ENCODE measurements at places on chromosomes 13 and 19. TPM values are rescaled to one million over a fixed set of nuclear protein-coding genes. Genes with fewer than 3 reads are reported as not detected.

DNA sequence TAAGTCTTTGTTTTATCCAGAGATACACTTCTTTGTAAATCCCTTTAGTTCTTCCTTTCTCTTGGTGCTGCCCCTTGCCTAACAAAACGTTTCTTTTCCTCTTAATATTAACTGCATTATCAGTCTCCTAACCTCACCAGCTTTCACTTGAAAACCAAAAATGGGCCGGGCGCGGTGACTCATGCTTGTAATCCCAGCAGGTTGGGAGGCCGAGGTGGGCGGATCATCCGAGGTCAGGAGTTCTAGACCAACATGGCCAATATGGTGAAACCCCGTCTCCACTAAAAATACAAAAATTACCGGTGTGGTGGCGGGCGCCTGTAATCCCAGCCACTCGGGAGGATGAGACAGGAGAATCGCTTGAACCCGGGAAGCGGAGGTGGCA lies 329.8 kb upstream of the MIR17HG start:
- DNase-seq = no peak

GRCh38 chr13:39789451-39789850 lies 134.0 kb downstream of the COG6 start:
- DNase-seq = no peak

Gene SLAIN1
- not detected for total RNA-seq

Gene CAPN12
- total RNA-seq = not detected

DNA sequence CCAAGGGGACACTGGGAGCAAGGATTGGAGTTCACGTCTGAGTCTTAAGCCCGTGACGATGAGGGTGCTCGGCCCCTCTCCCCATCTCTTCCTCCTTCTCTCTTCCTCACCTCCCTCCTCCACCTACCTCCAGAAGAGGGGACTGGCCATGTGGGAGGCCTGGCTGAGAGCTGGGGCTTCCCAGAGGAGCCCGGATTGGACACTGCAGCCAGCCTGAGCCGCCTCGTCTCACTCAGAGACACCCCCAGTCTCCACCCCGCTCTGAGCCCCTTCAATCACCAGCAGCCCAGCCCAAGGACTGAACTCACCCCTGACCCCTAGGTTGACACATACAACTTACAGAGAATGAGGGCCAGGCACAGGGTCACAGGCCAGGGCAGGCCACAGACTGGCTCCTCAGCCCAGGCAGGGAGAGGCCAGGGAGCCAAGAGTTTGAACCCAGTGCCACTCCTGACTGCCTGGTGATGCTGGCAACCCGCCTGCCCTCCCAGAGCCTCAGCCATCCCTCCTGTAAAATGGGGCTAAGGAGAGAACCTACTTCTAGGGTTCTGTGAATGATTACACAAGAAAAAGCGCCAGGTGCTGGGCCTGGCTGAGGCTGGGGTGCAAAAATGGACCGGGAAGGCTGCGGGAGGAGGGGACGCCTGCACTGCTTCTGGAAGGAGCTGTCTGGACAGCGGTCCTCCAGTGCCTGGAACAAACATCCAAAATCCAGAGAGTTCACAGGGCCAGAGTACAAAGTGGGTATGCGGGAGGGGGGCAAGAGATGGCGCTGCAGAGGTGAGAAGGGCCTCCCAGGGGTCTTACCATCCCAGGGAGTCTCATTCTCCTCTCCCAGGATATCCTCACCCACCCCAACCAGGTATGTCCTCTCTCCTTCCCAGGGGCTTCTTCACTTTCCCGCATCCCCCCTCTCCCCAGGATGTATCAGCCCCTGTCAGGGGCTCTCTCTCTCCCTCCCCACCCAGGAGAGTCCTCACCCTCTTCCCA lies 1.1 kb downstream of the CD79A start:
- DNase-seq = no peak

DNA sequence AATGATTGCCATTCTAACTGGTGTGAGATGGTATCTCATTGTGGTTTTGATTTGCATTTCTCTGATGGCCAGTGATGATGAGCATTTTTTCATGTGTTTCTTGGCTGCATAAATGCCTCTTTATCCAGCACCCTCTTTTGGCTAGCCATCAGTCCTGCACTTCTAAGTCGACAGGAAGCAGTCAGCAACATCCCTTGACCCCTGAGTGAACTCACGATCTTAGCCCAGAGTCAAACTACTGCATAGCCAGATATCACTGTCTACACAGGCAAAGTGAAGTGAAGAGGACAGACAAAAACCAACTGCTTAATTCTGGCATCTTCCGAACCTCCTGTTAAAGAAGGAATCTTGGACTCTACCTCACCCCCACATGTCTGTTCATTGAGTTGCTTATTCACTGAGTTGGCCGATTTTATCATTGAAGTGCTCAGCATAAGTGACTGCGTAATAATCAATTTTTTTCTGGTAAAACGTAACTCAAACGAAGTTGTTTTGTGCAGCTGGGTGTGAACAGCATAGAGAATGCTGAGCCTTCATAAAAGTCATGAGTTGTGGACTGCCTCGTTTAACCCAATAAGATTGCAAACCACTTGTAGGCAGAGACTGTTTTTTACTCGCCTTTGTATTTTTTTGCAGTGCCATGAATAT lies 304.2 kb downstream of the COG6 start:
- DNase-seq = no peak

Gene CLASRP
- total RNA-seq = 51.8 TPM

DNA sequence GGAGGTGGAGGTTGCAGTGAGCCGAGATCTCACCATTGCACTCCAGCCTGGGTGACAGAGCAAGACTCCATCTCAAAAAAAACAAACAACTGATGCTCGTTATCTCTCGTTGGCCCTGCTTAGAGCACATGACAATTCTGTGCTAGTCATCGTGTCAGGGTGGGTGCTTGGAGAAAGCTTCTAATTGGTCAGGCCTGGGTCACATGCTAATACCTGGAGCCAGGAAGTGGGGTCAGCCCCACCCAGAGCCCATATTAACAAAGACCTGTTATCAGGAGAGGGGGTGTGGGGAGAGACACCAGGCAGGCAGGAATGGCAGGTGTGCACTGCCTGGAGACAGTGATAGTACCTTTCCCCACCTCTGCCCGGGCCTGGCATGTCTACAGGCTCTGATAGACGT lies 84.9 kb downstream of the DPF1 start:
- DNase-seq = no peak

GRCh38 chr13:35716729-35717128 lies 240.2 kb upstream of the MAB21L1 start:
- DNase-seq = no peak

GRCh38 chr19:18208098-18208951 lies 4.5 kb upstream of the RAB3A start:
- DNase-seq = no peak

DNA sequence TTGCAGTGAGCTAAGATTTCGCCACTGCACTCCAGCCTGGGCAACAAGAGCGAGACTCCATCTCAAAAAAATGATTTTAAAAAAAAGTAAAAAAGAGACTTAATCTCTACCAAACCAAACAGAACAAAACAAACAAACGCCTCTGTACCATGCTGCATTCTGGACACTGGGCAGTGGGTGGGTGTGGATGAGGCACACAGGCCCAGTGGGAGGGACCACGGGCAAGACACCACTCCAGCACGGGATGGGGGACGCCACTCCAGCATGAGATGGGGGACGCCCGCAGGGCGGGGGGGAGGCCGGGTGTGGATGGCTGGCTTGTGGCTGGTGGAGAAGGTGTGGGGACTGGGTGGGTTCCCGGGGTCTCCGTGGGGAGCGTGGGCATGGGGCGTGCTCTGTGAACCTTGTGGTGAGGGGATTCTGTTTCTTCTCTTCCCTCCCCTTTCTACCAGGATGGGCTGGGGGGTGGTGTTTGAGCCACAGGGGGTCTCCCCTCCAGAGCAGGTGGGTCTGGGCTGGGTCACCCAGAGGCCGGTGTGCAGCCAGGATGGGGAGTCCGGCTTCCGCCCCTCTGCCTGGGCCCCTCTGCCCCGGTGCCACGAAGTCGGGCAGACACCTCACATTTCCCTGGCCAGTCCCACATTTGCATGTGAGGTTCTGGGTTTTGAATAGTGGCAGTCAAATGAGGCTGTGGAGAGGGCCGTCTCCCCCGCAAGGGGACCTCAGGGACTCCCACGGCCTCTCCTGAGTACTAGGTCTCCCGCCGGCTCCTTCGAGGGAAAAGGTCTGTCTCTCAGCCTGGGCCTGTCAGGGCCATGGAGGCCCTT lies 23.9 kb upstream of the MATK start:
- DNase-seq = no peak

Gene IFI30
- total RNA-seq = not detected

- DNase-seq = peak; percentile 86
Measured at GRCh38 chr13:100100115-100100879, 11.4 kb downstream of the PCCA start.
